ENCODE measurements at places on chromosomes 1 and 21.

DNA sequence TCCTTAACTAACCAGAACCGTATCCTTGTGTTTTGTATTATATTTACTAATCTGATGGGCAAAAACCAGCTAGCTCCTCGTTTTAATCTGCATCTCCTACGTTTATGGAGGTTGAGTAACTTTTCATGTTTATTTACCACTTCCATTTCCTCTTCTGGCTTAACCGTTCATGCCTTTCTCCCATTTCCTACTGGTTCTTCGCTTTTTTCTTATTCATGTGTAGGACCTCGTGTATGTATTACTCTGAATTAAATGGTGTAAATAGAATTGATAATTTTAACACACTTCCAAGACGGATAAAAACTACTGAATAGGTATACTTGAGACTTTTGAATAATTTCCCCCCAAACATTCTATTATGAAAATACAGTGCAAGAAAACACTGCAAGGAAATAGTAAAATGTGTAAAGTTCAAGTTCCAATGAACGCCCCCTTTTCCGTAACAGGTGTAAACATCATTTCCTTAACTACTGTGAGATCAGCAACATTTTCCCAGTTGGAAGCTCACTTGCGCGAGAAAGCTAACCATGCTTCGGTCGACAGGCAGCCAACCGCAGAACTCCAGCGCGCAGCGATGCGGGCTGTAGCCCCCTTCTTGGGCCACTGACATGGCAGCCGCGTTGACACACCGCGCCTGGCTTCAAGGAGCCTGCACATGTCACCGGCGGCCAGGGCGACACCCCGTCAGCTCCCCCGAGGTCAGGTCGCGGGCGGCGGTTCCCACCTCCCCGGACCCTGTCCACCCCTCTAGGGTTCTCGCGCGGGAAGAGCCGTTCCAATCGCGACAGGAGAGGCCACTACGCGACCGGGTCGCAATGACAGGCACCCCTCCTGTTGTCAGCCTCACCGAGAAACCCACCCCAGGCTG lies 816 bp downstream of the EDEM3 start:
- peak; percentile 8 for DNase-seq

GRCh38 chr1:113170519-113170918 lies 97.5 kb downstream of the LRIG2 start:
- no peak for DNase-seq

DNA sequence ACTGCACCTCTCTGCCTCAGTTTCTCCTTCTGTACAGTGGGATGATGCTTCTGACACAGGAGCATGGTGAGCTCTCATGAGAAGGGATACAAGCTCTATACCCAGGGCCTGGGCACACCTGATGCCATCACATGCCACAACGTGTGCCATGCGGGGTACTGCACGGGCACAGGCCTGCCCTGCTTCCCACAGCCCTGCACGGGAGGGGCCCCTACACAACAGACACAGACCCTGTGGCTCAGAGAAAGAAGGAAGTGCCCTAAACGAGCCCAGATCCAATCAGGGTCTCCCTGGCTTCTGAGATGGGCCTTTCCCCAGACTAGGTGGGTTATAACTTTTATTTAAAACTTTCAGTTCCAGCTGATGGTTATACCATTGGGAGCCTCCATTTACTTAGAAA lies 24.6 kb downstream of the C2CD2 start:
- DNase-seq = no peak

DNA sequence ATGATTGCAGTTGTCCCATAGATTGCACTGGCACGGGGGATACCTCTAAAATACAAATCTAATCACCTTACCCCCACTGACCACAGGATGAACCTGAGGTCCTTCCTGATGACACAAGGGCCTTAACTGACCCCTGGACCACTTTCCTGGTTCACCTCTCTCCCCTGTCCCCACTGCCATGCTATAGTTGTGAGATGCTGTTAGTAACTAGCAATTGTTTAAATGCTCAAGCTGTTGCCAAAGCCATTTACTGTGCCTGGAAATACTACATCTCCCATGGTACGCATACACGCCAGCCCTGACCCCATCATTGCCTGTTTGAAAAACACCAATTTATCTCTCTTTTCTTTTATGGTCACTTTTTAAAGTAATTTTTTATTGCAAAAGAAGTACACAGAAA lies 29.1 kb upstream of the RGS8 start:
- no peak for DNase-seq

- DNase-seq = no peak
Observed at GRCh38 chr1:196873385-196873784, 14.5 kb upstream of the CFHR4 start.

DNA sequence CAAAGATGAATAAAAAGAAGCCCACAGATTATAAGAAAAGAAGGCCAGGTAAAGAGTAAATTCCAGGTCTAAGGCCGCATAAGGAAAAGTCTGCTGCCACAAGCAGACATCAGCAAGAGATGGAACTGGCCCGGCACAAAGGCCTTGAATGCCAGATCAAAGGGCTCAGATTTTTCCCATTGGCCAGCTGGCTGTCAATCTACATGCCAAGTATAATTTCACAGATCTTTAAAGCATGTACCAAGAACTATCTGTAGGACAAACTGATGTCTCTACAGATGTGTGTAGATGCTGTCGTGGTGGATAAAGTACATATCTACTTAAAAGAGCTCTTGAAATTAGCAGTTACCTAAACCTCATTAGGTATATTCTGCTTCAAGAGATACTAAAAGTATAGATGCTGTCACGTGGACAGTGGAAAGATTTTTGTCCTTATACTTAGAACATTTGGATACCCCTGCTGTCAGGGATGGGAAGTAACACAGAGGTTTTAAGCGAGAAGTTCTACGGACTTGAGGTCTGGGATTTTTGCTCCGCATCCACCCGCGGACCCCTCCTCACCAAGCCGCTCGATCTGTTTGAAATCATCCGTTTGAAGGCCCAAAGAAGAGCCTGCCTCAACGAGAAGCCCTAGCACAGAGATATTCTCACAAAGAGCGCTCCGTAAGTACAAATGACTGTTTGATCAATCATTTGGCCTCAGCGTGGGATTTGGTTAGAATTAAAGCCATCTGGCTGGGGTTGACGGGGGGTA lies 10.1 kb downstream of the GLIS1 start:
- no peak for DNase-seq

DNA sequence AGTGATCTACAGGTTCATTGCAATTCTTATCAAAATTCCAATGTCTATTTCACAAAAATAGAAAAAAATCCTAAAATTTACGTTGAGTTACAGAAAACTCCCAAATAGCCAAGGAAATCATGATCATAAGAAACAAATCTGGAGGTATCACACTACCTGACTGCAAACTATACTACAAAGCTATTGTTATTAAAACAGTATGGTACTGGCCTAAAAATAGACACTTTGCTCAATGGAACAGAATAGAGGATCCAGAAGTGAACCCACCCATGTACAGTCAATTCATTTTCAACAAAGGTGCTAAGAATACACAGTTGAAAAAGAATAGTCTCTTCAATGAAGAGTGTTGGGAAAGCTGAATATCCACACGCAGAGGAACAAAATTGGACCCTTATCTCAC lies 30.2 kb downstream of the GBP2 start:
- DNase-seq = no peak

- no peak for DNase-seq
Observed at GRCh38 chr1:215539803-215540570, 27.1 kb upstream of the KCTD3 start.

DNA sequence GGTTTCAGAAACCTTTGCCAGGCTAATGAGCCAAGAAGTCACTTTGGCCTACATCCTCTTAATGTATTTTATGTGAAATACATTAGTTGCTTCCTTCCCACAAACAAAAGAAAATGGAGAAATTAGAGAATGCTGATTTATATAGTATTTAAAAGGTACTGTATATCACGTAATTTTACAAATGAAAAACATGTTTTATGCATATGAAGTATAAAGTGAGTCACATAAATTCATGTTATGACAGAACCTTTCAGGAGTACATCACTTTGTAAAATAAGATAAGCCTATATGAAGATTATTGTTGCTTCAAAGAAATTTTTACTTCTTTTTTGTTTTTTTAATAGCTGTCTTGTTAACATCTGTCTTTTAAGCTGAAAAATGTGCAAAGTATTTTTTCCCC lies 4.6 kb downstream of the DR1 start:
- no peak for DNase-seq

GRCh38 chr1:28592321-28593071 lies 431 bp downstream of the RAB42 start:
- DNase-seq = no peak

DNA sequence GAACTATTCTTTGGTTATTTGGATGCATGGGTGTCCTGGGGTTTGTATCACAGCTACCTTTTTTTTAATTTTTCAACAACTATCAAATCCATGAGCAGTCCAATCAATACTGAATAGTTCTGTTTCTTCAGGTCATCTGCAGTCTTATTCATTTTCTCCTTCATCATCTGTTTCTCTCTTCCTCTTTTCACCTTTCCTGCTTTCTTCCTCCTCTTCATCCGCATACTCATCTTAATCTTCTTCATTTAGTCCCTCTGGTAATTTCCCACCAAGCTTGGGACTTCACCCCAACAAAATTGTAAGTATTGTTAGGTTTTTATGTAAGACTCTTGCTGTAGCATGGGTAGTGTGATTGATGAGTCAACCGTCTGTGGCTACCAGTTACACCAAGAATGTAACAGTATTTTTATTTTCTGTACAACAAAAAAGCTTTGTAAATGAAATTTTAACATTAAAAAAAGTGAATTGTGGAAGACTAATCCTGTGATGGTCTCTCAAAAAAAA lies 184.1 kb upstream of the RNPC3 start:
- DNase-seq = no peak

DNA sequence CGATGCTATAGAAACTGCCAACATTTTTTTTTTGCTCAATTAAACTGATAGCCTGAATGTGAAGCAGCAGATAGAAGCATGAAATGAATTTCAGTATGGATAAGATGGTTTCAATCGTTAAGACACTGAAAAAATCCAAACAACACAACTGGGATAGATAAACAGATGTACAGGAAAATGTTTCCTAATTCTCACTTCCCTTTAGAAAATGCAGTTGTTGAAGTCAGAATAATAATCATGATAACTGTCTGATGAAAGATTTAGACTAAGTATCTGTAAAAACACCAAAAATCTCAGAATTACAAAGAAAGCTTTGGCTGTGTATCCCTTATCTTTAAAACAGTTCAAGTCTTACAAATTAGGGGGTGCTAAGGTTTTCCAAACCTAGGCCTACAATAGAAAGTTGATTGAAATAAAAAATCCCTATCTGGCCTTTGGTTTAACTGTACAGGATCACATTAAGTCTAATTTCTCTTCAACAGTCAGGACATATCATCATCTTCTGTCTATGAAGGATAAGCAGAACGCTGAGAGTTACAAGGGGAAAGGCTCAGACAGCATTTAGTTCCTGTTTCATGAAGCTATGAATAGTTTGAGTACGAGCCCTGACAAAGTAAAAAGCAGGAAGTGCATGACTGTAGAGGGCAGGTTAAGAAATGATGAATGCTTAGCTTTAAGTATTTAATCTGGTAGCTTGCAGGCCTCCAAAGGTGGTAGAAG lies 203.2 kb downstream of the APP start:
- DNase-seq = no peak

DNA sequence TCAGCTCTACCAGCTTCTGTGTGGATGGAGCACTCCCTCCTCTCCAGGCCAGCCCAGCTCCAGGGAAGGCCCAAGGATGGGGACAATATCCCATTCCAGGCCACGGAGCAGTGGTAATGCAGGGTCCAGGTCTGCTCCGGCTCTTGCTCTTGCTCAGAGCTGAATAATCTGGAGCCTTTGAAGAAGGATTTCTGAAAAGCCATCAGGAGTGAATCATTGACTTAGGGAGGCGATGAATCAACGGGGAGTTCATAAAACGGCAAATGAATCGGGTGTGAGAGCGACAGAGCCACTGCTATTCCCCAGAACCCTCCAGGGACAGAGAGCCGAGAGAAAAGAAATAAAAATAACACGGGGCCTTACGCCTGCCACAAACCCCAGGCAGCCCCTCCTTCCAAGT lies 7.7 kb downstream of the POU3F1 start:
- DNase-seq = no peak

DNA sequence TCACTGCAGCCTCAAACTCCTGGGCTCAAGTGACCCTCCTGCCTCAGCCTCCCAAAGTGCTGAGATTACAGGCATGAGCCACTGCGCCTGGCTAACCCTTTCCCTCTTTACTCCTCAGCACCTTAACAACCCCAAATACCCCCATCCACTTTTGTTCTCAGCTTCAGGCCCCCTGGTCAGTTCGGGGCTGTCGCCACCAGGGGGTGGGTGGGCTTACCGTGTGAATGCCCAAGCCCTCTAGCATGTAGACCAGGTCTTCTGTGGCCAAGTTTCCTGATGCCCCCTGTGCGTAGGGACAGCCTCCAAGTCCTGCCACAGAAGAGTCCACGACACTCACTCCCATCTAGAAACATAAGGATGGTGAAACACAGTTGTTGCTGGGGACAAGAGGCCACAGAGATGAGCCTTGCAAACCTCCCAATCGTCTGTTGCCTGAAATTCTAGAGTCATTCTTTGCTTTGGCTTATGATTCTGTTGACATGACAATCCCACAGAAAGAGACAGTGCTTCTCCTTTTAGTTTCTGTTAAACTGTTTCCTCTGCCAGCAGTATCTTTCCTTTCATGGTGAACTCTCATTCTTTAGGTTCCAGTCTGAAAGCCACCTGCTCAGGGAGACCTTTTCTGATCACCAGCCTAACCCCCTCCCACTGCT lies 3.8 kb upstream of the GALE start:
- no peak for DNase-seq

DNA sequence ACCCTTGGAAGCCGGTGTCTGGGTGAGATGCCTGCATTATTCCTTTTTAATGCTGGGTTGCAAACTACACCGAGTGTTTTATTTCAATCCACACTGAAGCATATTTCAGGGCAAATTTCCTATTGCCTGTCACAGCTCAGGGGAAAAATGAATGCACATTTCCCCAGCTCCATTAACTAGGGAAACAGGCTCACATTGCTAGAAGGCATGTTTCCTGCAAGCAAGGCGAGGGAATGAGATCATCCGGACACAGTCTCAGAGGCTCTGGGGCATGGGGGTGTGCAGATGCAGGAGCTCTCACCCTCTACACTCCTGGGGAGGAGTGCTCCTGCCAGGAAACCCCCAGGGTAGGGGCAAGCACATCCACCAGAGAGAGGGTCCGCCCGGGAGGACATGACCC lies 24.6 kb downstream of the SYT2 start:
- DNase-seq = no peak

GRCh38 chr1:95262913-95263312 lies 28.9 kb downstream of the RWDD3 start:
- DNase-seq = no peak

GRCh38 chr21:17738176-17738953 lies 80.8 kb downstream of the C21orf91 start:
- DNase-seq = no peak

- DNase-seq = no peak
Observed at GRCh38 chr1:46682064-46682463, 10.4 kb downstream of the TEX38 start.

- no peak for DNase-seq
Observed at GRCh38 chr1:18555036-18555435, 74.3 kb downstream of the KLHDC7A start.

GRCh38 chr1:94928293-94928939 lies 1.5 kb upstream of the CNN3 start:
- DNase-seq = no peak

Measured in stimulated activated CD8-positive, alpha-beta memory T cell treated with anti-CD3 and anti-CD28 coated beads, Interleukin-4, amount 100 ng/mL, for 1 hour (primary cell).